ENCODE measurements at places on chromosomes 3 and 15. TPM values are rescaled to one million over a fixed set of nuclear protein-coding genes. Genes with fewer than 3 reads are reported as not detected.

The CYP8B1 gene
- total RNA-seq: not detected

The SELENOK gene
- 68.0 TPM for total RNA-seq

The CLDN1 gene
- total RNA-seq: 87.7 TPM

The HAPLN3 gene
- 7.6 TPM for total RNA-seq

The PRR20G gene
- total RNA-seq: not detected

The CYP1A2 gene
- total RNA-seq: not detected

The PCLAF gene
- total RNA-seq: 1.1 TPM

The GOLGA8Q gene
- total RNA-seq: 0.69 TPM

The BCHE gene
- total RNA-seq: 9.2 TPM

The CISH gene
- total RNA-seq: 5.0 TPM
